Activated T-cell treated with anti-CD3 and anti-CD28 coated beads for 4 hours (primary cell): ENCODE measurements at places on chromosomes 4 and X.
A peak's percentile ranks its signal among the peaks of the same experiment; 100 is the strongest.

GRCh38 chr4:169185133-169185956, 85.4 kb downstream of the SH3RF1 start:
- DNase-seq: no peak

DNA sequence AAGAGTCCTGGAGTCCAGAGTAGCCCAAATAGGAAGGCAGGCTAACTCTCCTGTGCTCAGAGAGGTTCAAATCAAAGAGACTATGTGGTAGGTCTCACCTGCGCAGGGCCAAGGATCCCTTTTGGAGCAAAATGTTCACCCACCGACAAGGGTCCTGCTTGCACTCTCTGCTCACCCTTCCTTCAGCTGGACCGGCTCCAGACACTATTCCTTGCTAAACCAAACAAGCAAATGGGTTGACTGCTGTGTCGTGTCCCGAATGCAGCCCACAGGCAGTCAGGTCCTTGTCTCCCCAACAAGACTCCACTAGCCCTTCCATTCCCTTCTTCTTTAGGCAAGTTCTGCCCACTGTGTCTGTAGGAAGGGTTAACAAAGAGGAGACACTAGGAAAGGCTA, 760 bp downstream of the TRMT2B start:
- no peak for DNase-seq

GRCh38 chrX:112520124-112520523, 159.6 kb downstream of the LHFPL1 start:
- DNase-seq: no peak

DNA sequence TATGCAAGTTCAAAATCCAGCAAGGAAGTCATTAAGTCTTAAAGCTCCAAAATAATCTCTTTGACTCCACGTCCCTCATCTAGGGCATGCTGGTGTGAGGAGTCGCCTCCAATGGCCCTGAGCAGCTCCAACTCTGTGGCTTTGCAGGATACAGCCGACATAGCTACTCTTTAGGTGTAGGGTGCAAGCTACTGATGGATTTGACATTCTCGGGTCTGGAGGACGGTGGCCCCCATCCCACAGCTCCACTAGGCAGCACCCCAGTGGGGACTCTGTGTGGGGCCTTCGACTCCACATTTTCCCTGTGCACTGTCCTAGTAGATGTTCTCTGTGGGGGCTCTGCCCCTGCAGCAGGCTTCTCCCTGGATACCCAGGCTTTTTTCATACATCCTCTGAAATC, 333.2 kb upstream of the FGF13 start:
- no peak for DNase-seq

DNA sequence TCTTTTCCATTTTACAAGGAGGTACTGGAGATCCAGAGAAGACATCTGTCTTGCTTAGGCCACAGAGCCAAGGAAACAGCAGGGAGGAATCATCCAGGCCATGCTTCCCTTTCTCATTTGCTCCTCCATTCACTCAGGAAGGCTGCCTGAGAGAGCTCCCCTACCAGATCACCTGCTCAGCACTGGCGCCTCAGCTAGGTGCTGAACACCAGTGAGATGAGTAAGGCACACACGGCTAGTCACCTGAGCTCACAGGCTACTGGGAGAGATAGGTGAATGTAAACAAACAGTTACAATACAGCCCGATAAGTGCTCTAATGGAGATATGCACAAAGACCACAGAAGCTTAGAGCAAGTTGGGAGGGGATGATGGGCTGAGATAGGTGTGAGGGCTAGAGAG, 149.8 kb upstream of the ARHGEF9 start:
- DNase-seq: no peak

GRCh38 chrX:49230500-49231232, 2.5 kb downstream of the CACNA1F start:
- DNase-seq: peak; percentile 30

DNA sequence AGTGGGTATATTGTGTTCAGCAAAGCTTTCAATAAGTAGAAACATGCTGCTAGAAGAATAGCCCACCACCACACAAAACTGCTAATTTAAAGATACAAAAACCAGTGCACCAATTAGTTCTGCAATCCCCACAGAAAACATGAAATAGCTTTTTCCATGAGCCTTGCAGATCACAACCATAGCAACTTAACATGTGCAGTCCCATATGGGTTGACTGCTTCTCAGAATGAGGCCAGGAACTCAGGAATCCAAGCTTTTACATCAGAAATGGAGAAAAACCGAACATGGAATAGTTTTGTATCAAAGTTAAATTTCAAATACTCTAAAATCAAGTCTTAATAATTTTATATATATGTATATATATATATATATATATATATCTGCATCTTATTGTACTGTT, 66.6 kb upstream of the IQCM start:
- no peak for DNase-seq

DNA sequence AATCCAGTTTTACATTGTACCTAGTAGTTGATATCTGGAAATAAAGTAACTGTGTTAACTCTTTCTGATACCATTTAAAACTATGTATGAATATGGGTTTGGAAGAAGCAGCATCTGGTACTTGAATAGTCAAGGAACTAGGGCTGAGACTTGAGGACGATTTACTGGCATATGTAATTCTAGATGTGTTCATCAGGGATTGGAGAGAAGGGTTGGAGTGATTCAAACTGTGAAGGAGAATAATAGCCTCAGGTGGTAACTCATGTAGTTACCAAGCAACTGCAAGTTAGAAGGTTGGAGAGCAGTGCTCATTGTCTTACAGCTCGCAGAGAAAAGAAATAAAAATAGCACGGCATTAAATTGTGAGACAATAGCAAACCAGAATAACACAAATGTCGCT, 29.5 kb upstream of the TXLNG start:
- no peak for DNase-seq

- no peak for DNase-seq
These were observed 195.9 kb downstream of the SHOX start for GRCh38 chrX:826448-826847.

DNA sequence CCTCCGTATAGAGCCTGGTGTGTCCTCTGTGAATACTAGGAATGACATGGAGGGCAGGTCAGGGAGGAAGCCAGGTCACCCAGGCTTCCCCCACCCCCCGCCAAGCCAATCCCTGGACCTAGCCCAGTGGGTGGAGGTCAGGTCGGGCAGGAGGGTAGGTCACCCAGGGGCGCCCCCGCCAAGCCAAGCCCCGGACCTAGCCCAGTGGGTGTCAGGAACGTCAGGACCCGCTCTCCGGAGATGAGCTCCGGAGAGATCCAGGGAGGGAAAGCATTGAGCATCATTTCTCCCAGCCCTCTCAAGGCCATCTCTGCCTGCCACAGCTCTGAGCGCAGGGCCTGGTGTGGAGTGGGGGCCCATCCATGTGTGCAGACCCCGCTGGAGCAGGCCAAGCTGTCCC, 48.6 kb downstream of the WFS1 start:
- DNase-seq: no peak

DNA sequence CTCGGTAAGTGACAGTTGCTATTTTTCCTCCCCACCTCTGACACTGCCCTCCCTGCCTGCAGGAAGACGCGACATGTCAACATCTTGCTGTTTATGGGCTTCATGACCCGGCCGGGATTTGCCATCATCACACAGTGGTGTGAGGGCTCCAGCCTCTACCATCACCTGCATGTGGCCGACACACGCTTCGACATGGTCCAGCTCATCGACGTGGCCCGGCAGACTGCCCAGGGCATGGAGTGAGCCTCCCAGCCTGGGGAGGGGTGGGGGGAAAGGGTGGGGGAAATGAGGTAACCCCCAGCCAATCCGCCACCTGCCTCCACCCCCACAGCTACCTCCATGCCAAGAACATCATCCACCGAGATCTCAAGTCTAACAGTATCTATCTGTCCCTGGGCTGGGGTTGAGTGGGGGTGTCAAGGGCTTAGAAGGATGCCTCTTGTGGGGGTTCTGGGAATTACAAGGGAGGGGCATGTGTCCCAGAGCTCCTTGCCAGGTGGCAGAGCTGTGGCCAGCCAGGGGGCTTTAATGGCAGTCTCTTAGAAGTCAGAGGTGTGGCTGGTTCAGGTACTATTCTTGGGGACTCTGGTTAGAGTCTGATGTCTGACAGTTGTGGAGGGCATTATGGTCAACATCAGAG, 7.8 kb downstream of the ARAF start:
- no peak for DNase-seq

- no peak for DNase-seq
These were observed 298.7 kb upstream of the EMCN start for GRCh38 chr4:100816436-100817045.

DNA sequence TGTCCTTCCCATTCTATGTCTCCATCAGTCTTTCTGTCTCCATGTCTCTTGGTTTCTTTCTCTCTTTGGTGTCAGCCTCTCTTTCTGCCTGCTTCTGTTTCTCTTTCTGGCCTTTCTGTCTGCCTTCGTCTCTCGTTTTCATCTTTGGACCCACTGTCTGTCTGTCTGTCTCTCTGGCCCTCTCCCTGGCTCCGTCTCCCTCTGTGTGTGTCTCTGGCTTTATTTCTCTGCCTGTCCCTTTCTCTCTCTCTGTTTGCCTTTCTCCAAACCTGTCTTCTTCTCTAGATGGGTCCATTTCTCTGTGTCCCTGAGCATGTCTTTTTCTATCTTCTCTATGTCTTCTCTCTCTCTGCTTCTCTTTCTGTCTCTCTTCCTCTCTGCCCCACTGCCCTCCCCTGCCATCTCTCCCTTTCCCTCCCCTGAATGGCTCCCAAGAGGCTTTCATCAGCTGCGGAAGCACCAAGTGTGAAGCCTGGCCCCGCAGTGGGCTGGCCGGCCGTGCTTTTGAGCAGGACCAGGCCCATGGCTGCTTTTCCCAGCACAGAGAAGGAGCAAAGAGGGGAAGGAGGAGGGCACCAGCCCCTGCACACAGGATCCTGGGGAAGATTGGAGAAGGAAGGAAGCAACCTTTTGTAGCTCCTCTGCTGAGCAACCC, 57.4 kb downstream of the PJA1 start:
- no peak for DNase-seq

DNA sequence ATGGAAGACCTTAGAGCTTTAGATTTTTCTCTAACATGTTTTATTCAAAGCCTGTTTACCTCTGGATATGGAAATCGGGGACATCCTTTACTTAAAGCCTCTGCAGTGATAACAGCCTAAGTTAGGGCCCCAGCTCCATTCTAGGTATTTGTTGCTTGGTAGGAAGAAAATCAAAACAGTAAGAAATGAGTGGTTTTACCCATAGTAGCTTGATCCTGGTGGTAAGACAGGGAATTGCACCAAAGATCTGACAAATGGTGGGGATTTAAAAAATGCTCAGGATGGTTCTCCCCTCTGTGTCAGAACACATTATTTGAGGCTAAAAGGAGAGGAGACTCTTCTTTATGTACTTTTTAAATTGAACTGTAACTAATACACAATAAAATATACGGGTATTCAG, 52.4 kb downstream of the AFF2 start:
- DNase-seq: no peak

DNA sequence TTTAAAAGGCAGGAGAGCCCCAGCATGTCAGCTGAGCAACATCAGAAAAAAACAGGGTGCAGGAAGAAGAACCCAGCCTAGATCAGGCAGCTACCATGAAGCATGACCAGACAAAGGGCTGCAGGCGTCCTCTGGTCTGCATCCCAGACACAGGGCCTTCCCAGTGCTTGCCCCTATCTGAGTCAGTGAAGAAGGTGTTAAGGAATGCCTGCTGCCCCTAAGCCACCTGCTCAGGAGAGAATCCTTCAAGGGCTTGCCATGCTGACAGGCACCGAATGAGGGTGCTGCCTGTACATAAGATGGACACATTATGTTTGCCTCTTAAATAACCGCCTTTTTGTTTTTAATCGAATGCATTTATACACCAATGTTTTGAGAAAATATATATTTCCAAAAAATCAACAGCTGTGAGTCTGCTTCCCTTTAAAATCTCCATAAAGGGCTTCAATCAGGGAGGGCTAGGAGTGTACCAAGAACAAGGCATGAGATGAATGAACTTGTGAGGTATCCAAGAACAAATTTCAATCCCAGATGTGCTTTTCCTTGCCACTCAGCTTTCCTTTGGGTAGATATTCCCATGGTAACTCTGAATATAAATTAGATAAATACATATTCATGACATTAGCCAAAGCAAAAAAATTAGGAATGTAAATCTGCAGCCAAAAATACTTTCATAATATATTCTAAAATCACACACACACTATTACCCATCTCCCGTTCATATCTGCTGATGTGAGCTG, 85.1 kb downstream of the SLC9A7 start:
- no peak for DNase-seq

DNA sequence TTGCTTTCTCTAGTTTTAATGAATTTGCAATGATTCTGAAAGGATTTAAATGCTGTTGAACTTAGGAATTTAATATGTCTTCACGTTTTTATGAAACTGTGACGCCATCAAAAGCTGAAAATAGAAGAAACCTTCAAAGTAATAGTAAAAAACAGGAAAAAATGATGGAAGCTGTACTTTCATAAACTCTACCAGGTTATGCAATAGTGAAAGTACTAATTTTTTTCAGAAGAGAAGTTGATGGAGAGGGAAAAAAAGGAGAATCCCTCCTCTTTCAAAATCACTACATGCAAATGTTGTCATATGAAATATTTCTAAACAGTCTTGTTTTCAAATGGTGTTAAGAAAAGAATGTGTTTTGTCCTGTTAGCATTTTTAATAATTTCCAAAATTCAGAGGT, 73.6 kb downstream of the ZNF330 start:
- no peak for DNase-seq

- DNase-seq: no peak
These were observed 96.8 kb downstream of the FNIP2 start for GRCh38 chr4:158865520-158866177.

DNA sequence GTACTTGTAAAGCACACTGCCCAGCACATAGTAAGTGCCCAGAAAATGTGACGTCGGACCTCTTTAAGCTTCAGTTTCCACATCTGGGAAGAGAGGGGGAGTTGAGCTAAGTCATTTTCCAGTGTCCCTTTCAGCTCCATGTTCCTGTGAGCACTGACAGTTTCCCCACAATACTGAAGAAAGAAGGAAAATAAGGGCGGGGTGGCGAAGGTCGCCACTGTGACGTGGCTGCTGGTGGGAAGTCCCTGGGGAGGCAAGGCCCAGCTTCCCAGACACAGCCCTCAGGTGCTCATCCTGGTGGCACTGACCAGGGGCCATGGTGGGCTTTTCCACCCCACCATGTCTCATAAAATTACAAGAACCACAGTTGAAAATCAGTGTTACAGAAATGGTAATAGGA, 121.8 kb downstream of the PTTG2 start:
- DNase-seq: no peak

DNA sequence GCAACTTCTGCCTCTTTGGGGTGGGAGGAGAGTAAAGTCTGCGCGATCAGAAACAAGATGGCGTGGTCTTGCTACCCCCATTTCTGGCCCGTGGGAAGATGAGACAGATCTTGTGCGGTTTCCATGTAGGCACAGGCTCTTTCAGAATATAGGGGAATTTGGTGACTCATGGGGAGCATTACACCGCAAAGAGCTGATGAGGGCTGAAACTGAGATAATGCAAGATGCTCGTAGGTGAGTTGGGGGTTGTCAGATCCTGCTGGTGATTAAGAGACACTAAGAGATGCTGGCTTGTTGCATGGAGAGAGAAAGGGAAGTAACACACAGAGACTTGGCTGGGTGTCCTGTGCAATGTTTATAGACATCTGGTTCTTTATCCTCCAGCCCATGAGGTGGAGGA, 1.5 kb downstream of the EVC start:
- peak; percentile 7 for DNase-seq

GRCh38 chr4:7364979-7365378, 69.8 kb downstream of the PSAPL1 start:
- DNase-seq: no peak

- DNase-seq: no peak
These were observed 103.4 kb downstream of the LUZP4 start for GRCh38 chrX:115392871-115393270.

- no peak for DNase-seq
These were observed 1041.0 kb upstream of the TENM3 start for GRCh38 chr4:181202240-181202639.

GRCh38 chrX:148610328-148610698, 109.9 kb downstream of the AFF2 start:
- DNase-seq: no peak

- DNase-seq: no peak
These were observed 286.0 kb upstream of the RASGEF1B start for GRCh38 chr4:81757691-81758090.
